Heart left ventricle (tissue), 16 donors: ENCODE measurements at places on chromosomes 13 and 19. TPM values are rescaled to one million over a fixed set of nuclear protein-coding genes. Genes with fewer than 3 reads are reported as not detected.

GRCh38 chr19:29833614-29834261 is 21.9 kb downstream of the CCNE1 start:
- DNase-seq: no peak

- no peak for DNase-seq
Observed at GRCh38 chr13:31224174-31224669, 24.4 kb downstream of the B3GLCT start.

GRCh38 chr19:47512948-47513319 is 1.9 kb downstream of the NAPA start:
- no peak for DNase-seq

DNA sequence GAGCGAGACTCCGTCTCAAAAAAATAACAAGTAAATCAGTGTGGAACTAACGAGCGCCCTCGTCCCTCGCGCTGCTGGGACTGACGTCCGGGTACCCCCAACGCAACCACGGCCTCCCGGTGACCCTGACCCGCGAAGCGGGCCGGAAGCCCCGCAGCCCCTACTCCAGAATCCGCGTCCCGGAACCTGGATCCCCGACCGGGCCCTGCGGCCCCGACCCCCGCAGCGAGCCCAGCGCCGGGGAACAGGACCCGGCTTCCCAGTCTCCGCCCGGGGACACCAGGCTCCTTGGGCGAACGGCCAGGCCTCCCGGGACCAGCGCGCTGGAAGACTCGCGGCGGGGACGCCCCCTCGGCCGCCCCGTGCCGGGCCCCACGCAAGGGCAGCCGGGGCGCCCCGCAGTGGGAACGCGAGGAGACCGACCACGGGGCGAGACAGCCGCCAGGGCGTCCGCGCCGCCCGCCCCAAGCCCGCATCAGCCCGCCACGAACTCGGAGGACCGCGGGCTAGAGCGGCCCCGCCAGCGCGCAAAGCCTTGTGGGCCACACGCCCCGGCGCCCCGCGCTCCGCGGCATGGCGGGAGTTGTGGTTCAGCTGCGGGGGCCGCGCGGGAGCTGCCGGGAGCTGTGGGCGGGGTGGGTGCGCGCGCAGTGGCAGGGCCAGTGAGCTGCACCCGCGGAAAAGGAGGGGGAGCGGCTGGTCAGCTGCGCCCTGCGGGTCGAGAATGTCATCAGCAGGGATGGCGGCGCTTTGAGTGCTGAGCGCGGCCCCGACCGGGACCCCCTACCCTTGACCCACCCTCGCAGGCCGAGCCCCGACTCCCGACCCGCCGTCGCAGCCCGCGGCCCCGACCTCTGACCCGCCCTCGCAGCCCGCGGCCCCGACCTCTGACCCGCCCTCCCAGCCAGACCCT is 7.5 kb upstream of the MADCAM1 start:
- DNase-seq: peak; percentile 98

The ZNF101 gene
- 6.8 TPM for total RNA-seq
